ENCODE measurements at places on chromosomes 7 and 10.

DNA sequence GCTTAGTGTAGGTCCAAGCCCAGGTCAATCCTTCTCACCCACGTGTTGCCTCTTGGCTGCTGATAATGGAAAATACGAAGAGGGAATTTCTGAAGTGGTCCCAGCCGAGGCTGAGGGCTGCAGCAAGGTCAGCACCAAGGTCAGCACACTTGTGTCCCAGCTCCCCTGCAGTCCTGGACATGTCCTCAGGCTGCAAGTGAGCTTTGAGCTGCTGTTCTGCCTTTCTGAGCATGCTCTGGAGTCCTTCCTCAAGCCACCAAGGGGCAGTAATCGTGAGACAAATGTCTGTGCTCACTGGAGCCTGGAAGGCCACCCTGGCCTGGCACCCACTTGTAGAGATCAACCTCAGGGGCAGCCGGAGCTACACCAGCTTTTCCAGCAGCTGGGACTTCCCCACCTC, 28.3 kb downstream of the DRGX start:
- no peak for DNase-seq

DNA sequence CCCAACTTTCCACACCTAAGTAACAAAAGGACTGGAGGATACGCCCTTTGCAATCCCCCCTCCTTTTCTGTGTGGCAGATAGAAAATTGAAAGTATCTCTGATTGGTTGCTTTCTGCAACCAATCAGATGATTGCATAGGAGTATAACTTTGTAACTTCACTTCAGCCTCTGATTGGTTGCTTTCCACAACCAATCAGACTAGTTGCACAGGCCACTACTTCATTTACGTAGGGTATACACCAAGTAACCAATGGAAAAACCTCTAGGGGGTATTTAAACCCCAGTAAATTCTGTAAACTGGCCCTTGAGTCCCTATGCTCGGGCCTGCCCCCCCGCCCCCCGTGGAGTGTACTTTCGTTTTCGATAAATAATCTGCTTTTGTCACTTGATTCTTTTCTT, 1080.4 kb downstream of the CNTNAP2 start:
- DNase-seq, result no peak

DNA sequence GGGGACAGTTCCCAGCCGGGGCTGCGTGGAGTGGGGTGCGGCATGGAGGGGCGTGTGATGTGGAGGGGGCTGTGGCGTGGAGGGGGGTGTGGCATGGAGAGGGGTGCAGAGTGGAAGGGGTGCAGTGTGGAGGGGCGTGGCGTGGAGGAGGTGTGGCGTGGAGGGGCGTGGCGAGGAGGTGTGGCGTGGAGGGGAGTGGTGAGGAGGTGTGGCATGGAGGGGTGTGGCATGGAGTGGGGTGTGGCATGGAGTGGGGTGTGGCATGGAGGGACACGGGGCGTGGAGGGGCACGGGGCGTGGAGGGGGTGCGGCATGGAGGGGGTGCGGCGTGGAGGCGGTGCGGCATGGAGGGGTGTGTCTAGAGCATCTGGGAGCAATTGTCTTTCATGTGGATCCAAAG, 33.6 kb downstream of the NKX6-2 start:
- DNase-seq, result no peak

DNA sequence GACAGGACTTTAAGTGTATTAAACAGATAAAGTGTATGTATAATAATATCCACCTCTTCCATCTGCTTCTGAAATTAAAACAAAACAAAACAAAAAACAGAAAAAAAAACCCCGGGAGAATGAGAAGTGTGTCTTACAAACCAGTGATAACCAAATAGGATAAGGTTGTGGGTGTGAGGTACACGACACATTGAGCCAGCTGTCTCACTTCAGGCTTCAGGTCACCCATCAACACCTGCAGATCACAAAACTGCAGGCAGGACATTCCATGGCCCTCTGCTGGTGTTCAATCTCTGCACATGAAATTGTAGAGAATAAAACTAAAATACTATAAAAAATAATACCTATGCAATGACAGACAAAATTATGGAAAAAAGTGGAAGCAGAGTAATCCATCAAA, 339.9 kb downstream of the SFMBT2 start:
- DNase-seq, result no peak

DNA sequence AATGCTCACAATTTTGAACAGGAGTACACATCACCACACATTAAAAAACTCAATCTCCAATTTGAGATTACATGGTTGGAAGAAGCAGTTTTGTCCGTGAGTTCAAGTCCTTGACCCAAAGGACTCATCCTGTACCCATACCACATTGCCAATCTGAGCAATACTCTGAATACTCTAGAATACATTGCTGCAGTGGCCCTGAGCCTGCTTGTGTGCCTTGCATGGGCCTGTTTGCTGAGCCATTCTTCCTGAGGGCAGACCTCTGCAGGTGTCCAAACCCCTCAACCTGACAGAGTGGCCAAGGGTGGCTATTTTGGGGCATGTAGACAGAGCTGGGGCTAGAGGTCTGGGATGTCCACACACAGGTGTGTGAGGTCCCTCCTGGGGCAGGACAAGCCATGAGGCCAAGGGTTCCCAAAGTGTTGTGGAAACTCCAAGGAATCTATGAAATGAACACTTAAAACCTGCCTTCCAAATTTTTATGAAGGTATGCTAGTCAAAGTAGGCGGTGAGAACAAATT, 15.5 kb downstream of the AGMO start:
- no peak for DNase-seq

- no peak for DNase-seq
These were observed 65.0 kb upstream of the RAB18 start for GRCh38 chr10:27439101-27439500.

DNA sequence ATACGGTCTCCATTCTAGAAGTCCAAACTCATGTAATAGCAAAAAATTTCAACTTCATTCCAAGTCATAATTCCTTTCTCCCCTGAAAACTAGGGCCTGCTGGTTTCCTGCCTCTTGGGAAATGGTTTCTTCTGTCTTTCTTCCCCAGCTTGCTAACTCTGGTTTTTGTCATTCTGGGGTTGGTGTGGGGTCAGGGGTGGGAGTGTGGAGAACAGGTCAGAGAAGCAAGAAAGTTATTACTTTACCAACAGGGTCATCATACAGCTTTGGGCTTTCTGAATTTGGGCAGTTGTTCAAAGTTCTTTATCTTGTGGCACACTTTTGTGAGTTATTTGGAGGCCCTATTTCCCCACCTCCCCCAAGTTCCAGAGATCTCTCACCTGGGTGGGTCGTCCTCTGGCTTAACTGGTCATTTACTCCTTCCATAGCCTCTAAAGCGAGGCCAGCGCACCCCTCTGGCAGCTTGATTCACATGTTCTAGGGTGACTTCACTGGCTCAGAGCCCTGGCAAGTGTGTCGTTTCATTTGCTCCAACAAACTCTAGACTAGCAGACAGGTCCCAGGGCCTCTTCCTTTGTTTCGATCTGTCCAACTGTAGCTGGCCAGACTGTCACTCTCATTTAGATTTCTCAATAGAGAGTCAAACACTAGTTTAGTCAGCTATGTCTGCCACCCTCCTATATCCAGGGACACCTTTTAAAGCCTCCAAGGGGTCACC, 161.2 kb downstream of the JCAD start:
- DNase-seq, result no peak

DNA sequence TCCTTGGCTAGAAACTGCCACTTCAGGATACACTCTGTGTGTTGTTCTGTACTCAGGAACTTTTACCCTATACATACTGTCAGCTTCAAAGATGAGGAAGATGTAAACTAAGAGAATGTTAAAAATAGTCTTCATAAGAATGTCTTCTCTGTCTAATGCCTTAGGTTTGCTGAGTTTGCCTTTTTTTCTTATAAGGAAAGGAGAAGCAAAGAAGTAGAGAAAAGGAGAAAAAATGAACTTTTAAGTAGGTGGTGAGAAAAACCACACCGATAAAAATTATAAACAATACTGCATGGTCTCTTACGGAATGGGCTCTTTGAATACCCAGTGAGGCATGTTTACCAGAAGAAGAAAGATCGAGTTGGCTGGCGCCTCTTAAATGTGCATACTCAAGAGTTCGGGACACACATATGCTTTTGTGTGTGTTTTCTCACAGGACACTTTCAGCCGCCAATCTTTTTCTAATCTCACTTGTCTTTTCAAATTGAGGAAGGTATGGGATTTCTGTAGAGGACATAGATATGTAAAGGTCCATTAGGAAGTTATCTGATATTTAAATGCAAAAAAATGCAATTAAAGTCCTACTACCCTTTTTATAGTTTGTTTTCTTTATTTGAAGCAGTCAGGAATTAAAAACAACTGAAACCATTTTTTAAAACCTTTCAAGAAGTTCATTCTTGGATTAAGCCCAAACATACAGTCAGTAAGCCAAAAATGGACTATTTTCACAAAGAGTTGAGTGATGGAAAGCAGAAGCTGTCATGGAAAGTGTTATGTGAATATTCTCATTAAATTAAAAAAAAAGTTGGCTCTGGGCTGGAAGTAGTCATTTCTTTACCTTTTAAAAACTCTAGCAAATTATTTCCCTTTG, 100.6 kb upstream of the MDFIC start:
- no peak for DNase-seq

GRCh38 chr7:74627661-74628411, 29.7 kb upstream of the GTF2I start:
- DNase-seq, result no peak

DNA sequence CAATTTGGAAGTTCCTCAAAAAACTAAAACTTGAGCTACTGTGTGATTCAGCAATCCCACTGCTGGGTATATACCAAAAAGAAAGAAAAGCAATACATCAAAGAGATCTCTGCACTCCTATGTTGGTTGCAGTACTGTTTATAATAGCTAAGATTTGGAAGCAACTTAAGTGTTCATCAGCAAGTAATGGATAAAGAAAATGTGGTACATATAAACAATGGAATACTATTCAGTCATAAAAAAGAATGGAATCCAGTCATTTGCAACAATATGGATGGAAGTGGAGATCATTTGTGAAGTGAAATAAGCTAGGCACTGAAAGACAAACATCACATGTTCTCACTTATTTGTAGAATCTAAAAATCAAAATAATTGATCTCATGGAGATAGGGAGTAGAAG, 16.5 kb upstream of the IMMP2L start:
- DNase-seq, result no peak

- DNase-seq, result no peak
These were observed 119.9 kb downstream of the SLC16A9 start for GRCh38 chr10:59589796-59590195.

- DNase-seq, result peak; percentile 79
These were observed 3.1 kb downstream of the ADIRF start for GRCh38 chr10:86971232-86971991.

DNA sequence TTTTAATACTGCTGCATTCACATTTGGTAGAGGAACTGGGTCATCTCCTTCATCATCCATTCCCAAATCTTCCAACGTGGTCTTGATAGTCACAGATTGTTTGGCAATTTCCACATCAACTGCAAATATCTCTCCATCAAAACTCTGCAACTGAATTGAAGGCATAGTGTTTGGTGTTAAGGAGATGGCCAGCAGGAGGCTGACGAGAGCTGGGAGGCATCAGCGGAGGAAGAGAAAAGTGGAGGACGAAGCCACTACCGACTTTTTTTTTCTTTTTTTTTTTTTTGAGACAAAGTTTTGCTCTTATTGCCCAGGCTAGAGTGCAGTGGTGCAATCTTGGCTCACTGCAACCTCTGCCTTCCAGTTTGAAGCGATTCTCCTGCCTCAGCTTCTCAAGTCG, 205.0 kb upstream of the KCTD7 start:
- DNase-seq, result no peak

DNA sequence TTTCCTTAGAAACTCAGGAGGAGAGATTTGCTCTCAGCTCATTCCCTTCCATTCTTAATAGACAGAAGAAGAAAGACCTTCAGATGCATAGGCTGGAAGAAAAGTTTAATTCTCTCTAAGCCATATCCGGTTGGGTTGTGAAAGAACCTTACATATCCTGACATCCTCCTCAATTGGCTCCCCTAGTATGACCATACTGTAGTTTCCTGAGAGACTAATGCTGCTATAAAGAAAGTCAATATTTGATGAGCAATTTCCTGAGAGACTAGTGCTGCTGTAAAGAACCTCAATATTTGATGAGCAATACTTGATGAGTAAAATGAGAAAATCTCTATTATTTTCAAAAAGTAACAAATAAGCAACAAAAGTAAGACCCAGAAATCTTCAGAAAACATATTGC, 888.5 kb upstream of the SORCS1 start:
- DNase-seq, result no peak

- DNase-seq, result no peak
These were observed 458.8 kb downstream of the DNAJB6 start for GRCh38 chr7:157795643-157796042.

DNA sequence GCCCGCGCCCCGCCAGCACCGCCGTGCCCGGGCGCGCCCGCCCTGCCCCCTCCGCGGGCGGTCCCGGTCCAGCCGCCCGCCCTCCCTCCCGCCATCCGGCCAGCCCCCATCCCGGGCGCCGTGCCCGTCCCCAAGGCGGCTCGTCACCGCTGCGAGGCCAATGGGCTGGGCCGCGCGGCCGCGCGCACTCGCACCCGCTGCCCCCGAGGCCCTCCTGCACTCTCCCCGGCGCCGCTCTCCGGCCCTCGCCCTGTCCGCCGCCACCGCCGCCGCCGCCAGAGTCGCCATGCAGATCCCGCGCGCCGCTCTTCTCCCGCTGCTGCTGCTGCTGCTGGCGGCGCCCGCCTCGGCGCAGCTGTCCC, at the start of gene HTRA1:
HTRA1 (plus strand) TSS at position 187 of the 362 bp plus-strand sequence; CDS start at position 287, 100 bp downstream.
- DNase-seq, result no peak

DNA sequence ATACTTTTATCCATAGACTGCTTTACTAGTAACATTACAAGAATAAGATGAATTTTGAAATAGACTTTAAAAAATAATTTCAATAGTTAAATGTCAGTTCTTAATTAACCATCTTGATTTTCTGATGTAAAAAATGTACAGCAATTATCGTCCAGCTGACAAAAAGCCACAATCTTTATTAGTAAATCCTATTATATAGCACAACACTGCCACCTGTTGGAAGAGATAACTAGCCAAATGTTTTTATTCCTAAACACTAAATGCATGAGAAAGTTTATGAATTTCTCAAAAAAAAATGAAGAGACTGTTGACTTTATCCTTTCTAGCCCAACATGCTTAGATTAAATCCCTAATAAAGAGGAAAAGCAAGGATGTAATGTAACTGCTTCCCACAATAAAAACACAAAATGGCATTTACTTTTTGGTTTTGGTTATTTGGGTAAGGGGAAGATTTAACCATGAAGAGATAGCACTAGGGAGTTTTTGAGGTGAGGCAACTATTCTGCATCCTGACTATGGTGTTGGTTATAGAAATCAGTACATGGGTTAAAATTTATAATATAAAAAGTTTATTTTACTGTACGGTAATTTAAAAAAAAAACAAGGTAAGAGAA, 8.0 kb downstream of the COA1 start:
- no peak for DNase-seq

GRCh38 chr7:92304406-92304893, 58.7 kb downstream of the ANKIB1 start:
- no peak for DNase-seq
